Stimulated activated CD4-positive, alpha-beta T cell treated with anti-CD3 and anti-CD28 coated beads, Interleukin-15, amount 100 ng/mL, for 1 hour (primary cell): ENCODE measurements at places on chromosomes 6 and 20.

DNA sequence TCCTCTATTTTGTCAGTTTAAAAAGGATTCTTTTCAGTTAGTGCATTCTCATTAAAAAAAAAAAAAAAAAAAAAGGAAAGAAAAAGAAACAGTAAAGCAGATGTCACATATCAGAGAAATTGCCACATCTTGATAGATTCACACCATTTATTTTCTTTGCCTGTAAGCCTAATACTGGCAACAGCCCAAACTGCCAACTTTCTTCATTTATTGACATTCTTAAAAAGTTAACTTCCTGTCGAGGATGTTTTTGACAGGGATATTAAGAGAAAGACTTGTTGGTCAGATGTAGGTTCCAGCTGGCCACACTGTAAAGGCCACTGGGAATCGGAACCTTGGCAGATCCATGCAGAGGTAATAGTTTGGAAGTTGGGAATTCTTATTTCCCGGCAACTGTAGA, 332.6 kb downstream of the NRN1 start:
- no peak for DNase-seq

DNA sequence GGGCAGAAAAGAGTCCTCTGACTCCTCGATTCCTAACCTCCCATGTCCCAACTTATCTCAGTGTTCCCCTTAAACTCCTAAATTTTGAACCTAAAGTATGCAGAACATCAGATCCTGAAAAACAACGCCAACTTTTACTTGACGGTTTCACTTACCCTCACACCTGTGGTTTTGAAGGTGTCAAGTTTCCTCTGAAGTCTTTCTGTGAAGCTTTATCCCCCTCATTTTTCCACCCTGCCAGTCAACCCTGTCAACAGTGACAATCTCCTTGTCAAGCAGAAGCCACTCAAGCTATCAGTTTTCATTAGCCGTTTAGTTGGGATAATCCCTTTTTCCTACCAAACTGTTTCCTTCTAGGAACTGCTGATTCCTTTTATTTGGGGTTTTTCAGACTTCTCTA, 245.4 kb upstream of the PREP start:
- no peak for DNase-seq

- no peak for DNase-seq
Measured at GRCh38 chr6:44009425-44010321, 117.6 kb downstream of the MRPL14 start.

GRCh38 chr20:10172998-10173655, 45.5 kb upstream of the SNAP25 start:
- DNase-seq = no peak

- no peak for DNase-seq
Measured at GRCh38 chr6:90976341-90976740, 389.5 kb upstream of the MAP3K7 start.

DNA sequence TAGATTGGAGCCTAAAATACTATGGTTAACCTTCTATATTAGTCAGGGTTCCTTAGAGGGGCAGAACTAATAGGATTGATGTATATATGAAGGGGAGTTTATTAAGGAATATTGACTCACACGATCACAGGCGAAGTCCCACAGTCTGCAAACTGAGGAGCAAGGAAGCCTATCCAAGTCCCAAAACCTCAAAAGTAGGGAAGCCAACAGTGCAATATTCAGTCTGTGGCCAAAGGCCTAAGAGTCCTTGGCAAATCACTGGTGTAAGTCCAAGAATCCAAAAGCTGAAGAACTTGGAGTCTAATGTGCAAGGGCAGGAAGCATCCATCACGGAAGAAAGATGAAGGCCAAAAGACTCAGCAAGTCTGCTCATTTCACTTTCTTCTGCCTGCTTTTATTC, 133.5 kb upstream of the ADGRF1 start:
- no peak for DNase-seq

DNA sequence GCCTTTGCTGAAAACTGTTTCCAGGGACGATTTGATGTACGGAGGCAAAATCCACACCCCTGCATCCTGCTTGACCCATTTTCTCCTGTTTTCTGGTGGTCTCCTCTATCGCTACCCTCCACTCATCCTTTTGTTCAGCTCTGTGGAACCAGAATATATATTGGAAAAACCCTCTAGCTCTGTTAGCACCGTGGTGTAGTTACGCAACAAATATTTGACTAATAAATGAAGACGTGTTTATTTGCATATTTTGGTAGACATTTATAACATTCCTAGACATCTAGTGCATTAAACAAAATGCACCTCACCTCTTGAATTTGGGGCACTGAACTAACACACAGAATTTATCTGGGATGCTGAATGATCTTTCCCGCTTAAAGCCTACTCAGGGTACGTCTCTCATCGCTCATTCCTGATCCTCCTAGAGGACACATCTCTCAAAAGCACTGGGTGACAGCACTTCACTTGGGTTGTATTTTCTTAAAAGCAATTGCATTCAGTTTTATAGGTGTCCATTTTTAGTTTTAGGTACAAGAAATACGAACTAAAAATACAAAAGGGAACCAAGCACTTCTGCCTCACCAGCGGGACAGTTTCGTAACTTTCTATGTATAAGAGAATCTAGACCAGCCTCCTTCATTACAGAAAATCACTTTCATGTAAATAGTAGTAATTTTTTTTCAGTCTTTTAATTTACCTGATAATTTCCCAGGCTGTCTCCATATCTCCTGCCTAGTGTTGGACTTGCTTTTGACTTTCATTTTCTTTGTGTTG, 59.2 kb downstream of the SNRNP48 start:
- DNase-seq = no peak

DNA sequence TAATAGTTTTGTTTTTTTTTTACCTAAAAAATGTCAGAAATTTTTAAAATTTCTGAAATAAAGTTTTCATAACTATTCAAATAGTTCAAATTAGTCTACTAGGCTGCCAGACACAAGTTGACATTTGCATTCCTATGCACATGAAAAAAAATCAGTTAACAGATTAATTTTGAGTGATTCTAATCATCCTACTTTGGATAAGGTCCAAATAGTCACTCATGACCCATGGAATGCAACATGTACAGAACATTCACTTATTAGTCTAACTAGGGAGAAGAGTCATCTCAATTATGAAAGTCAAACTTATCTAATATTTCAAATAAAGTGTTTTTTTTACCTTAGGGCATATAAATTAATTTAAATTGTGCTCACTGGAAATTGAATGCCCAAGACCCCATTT, 390.2 kb downstream of the EPM2A start:
- DNase-seq = no peak

GRCh38 chr6:162964488-162965140, 236.8 kb downstream of the PACRG start:
- no peak for DNase-seq

DNA sequence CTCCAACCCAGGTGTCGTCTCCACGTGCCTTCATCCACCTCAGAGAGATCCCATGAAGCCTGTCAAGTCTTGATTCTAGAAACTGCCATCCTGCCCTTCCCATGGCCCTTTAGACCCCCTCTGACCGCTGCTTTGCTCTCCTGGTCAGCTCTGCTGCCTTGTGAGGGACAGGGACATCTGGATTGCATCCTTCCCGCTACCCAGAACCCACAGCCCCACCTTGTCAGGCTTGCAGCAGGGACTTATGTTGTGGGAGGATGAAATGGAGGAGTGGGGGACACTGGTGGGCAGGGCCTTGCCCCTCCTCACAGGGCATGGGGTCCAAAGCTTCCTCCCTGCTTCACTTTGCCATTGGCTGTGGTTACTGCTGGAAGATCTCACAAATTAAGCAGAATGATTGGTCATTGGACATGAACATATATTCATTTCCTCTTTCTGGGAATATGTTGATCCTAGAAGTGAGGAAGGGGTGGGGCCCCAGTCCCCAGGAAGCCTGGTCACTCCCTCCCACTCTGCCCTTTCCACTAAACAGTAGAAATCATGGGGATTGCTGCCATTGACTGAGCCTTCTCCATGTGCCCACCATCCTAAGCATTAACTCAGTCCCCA, 4.5 kb downstream of the GLP1R start:
- DNase-seq = no peak

GRCh38 chr6:142550310-142551063, 248.7 kb downstream of the ADGRG6 start:
- no peak for DNase-seq

DNA sequence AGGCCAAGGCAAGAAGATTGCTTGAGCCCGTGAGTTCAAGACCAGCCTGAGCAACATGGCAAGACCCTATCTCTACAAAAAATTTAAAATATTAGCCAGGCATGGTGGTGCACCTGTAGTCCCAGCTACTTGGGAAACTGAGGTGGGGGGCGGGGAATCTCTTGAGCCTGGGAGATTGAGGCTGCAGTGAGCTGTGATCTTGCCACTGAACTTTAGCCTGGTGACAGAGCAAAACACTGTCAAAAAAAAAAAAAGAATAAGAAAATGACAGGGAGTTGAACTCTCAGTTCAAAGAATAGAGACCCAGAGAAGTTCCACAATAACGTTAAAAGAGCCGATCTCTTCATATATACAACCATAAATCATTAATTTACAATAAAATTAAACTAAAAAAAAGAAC, 24.8 kb upstream of the AMD1 start:
- DNase-seq = no peak

GRCh38 chr20:46350201-46350985, 42.1 kb upstream of the CDH22 start:
- DNase-seq = no peak

- DNase-seq = no peak
Measured at GRCh38 chr20:21713901-21714296, 8.4 kb downstream of the PAX1 start.
